Stimulated activated CD4-positive, alpha-beta T cell treated with anti-CD3 and anti-CD28 coated beads, Interleukin-12 subunit alpha, Interleukin-12 subunit beta, amount 100 ng/mL, for 4 hours (primary cell): ENCODE measurements at places on chromosomes 11 and 22.

DNA sequence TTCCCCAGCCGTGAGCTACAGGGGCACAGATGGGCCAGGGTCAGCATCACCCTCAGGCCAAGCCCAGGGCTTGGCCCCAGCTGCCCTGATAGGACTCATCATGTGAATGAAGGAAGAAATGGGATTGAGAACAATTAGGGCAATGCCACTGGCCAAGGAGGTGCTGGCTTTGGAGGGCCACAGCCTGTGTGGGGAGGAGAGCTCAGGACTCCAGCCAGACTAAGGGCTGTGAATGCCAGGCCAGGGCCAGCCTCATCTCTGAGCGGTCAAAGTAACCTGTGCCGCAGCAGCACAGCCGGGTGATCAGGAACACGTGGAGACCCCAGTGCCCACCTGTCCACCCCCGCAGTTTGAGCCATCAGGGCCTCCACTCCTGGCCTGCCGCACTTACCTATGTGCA lies 10.1 kb downstream of the CHID1 start:
- DNase-seq, result no peak

DNA sequence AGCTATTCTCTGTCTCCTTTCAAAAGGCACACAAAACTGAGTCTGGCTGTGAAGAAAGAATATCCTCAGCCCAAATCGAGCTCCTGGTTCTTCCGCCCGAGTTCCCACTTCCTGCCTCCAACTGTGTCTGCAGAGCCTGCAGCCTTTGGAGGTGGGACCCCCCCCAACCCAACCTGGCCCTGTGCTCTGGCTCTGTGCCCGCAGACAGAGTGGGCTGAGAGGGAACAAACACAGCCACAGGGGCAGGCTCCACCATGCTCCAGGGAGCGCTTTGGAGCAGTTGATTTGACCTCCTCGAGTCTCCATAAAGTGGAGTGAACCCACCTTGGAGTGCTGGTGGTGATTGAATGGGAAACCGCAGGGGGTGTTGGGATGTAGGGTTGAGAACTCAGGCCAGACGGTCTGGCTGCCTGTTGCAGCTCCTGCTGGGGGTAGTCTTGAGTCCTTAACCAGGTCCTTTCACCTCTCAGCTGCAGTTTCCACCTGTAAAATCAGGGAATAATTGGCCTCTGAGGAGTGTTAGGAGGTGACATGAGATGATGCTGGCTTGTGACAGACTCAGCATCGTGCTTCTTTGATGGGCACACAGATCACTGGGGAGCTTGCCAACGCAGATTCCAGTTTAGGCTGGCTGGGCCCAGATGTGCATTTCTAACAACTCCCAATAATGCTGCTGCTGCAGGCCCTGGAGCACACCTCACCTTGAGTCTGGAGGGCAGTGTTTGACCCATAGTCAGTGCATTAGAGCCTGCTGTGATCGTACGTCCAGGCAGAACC lies 11.4 kb downstream of the DAGLA start:
- no peak for DNase-seq

- DNase-seq, result no peak
Observed at GRCh38 chr11:2549876-2550605, 105.2 kb downstream of the KCNQ1 start.

- no peak for DNase-seq
Observed at GRCh38 chr22:40877488-40877887, 15.6 kb upstream of the DNAJB7 start.

DNA sequence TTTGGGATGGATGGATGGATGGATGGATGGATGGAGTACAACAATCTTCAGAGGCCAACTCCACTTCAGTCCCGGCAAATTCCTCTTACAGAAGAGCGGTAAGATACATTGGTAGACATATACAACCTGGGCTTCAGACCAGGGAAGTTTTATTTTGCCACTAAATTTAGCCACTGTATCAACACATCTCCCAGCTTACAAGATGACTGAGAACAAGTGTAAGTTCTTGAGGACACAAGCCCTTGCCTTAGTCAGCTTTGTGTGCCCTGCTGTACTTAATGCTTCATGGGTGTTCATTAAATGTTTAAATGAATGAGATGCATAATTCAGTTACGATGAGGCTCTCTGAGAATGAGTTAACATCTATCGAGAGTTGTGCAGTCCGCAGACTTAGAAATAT lies 127.7 kb downstream of the COMMD9 start:
- DNase-seq, result no peak

- DNase-seq, result no peak
Observed at GRCh38 chr11:131371791-131372104, 1.3 kb downstream of the NTM start.

- DNase-seq, result no peak
Observed at GRCh38 chr11:111699579-111700156, 66.5 kb downstream of the PPP2R1B start.

- DNase-seq, result no peak
Observed at GRCh38 chr11:74735365-74735928, 4.2 kb upstream of the CHRDL2 start.

DNA sequence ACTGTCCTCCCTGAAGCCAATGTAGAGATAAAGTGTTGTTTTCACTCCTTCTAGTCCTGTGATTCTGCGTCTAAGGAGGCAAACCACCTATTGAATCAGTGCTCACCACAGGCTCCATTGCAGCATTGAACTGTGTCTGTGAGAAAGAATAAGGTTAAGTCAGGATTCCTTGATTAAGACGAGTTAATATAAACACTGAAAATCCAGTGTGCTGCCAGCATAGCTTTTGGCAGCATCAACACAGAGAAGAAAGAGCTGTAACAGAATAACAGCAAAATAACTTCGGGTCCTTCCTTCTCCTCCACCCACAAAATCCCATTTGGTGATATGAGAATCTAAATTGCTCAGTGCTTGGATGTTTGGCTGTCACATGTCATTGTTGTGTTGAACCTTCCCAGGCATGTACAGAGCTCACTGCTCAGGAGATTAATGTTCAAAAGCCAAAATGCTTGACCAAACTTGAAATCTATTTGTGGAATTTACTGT lies 185.2 kb upstream of the DDI1 start:
- DNase-seq, result no peak

DNA sequence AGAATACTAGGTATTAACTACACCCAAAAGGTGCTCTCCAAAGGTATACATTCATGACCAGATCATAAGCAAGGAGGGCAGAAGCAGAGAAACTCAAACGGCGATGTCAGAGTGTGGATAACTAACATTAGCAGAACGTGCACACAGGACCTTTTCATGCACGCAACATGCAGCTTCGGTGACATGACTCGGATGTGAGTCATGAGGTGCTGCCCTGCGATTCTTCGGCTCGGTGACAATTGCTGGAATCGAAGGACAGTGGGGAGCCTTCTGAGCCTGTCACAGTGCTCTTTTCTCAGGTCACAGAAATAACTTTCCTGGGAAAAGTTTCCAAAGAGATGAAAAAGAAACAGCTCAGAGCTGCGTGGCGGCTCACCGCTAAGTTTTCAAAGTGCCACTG lies 418.5 kb upstream of the SYN3 start:
- no peak for DNase-seq

- DNase-seq, result no peak
Observed at GRCh38 chr11:30393012-30393411, 70.1 kb downstream of the ARL14EP start.

GRCh38 chr11:26830757-26831156 lies 108.9 kb upstream of the SLC5A12 start:
- no peak for DNase-seq

GRCh38 chr22:38291201-38291777 lies 18.5 kb upstream of the TMEM184B start:
- DNase-seq, result no peak

- no peak for DNase-seq
Observed at GRCh38 chr11:34929794-34930763, 13.7 kb downstream of the PDHX start.

DNA sequence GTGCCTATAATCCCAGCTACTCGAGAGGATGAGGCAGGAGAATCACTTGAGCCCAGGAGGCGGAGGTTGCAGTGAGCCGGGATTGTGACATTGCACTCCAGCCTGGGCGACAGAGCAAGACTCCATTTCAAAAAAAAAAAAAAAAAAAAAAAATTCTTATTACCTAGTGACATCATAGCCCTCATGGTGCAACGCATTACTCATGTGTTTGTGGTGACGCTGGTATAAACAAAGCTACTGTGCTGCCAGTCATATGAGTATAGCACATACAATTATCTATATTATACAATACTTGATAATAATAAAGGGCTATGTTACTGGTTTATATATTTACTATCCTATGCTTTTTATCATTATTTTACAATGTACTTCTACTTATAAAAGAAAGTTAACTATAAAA lies 41.2 kb downstream of the OR2AT4 start:
- DNase-seq, result no peak

GRCh38 chr11:113240389-113240788 lies 74.0 kb upstream of the TTC12 start:
- DNase-seq, result no peak

DNA sequence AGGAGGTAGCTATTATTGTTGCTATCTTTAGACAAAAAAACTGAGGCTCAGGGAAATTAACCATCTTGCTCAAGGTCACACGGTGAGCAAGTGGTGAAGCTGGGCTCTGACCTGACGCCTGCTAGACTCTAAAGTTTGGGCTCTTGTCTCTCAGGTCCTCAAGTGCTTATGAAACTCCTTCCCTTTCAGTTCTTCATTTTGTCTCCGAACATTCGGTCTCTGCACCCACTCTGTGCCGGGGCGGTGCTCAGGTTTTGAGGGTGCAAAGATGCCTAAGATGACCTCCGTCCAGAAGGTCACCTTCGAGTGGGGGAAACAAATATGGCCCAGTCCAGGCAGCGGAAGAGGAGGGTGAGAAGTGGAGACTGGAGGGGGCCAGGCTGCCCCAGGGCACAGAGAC lies 16.0 kb downstream of the OVOL1 start:
- no peak for DNase-seq

GRCh38 chr22:27723708-27724107 lies 77.8 kb downstream of the MN1 start:
- no peak for DNase-seq

DNA sequence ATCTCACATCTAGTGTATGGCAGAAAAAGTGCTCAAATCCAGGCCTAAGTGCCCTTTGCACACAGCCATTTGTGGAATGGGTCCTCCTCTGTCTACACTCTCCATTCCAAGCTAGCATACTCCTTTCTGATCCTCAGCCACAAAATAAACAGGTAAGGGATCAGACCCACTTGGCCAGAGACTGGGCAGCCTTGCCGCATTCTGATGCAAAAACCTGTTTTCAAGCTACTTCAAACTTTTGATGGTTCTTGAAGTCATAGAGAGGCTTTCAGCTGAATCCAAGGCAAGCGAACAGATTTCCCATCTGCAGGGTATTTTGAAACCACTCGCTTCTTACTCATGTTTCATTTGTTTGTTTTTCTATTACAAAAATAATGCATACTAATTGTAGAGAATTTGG lies 136.6 kb upstream of the NAV2 start:
- DNase-seq, result no peak

- no peak for DNase-seq
Observed at GRCh38 chr11:57913715-57914704, 109.7 kb upstream of the OR9Q1 start.

DNA sequence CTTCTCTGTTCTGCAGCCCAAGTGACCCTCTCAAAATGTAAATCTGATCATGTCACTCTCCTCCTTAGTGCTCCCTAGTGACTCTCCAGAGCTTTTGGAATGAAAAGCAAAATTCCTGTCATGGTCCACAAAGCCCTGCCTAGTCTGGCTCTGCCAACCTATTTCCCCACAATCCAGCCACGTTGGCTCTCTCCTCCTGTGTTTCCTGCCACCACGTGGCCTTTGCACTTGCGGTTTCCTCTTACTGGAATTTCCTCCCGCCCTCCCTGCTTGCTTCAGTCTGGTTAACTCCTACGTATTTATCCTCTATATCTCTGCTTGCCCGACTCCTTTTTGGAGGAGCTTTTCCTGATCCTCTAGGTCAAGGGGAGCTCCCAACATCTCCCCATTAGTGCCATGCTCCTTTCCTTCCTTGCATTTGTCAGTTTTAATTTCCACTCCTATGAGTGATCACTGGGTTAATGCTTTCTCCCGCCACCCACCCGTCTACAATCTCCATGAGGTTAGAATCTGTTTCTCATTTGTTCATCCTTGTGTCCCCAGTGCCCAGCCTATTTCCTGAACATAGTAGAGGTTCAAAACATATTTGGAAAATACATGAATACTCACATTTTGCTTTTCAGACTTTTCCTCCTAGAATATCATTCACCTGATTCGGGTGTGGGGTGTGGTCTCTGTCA lies 11.5 kb downstream of the NNMT start:
- DNase-seq, result no peak

- no peak for DNase-seq
Observed at GRCh38 chr11:126512741-126513715, 157.5 kb downstream of the ST3GAL4 start.

- DNase-seq, result no peak
Observed at GRCh38 chr22:48700566-48701295, 1126.9 kb downstream of the BRD1 start.

GRCh38 chr22:23033116-23033905 lies 37.0 kb upstream of the GNAZ start:
- DNase-seq, result no peak

GRCh38 chr11:85967457-85967856 lies 101.4 kb downstream of the PICALM start:
- DNase-seq, result no peak

DNA sequence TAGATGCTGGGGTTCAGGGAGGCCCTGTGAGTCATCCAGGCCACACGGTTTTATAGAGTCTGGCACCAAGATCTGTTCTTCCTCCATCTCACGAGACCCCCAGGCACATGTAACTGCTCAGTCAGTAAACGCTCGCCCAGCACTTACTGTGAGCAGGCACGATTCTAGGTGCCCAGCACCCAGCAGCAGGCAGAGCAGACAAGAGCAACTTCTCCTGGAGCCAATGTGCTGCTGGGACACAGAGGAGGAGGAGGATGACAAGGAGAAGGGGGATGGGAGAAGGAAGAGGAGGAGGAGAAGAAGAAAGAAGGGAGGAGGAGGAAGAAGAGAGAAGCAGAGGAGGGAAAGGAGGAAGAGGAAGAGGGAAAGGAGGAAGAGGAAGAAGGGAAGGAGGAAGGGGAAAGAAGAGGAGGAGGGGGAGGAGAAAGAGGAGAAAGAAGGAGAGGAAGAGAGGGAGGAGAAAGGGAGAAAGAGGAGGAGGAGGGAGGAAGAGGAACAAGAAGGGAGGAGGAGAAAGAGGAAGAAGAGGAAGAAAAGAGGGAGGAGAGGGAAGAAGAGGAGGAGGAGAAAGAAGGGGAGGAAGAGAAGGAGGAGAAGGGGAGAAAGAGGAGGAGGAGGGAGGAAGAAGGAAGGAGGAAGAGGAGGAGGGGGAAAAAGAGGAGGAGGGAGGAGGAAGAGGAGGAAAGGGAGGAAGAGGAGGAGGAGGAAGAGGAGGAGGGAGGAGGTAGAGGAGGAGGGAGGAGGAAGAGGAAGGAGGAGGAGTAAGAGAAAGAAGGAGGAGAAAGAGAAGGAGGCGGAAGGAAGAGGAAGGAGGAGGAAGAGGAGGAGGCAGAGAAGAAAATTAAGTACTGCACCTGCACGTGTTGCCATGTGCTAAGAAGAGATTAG lies 77.6 kb upstream of the RTL6 start:
- DNase-seq, result no peak

GRCh38 chr11:101707477-101707876 lies 123.7 kb upstream of the TRPC6 start:
- DNase-seq, result no peak

GRCh38 chr11:95149651-95150364 lies 60.2 kb downstream of the ENDOD1 start:
- no peak for DNase-seq

- DNase-seq, result no peak
Observed at GRCh38 chr22:46112405-46112804, 37.9 kb upstream of the PPARA start.
